ENCODE measurements at places on chromosomes 2 and 18.

DNA sequence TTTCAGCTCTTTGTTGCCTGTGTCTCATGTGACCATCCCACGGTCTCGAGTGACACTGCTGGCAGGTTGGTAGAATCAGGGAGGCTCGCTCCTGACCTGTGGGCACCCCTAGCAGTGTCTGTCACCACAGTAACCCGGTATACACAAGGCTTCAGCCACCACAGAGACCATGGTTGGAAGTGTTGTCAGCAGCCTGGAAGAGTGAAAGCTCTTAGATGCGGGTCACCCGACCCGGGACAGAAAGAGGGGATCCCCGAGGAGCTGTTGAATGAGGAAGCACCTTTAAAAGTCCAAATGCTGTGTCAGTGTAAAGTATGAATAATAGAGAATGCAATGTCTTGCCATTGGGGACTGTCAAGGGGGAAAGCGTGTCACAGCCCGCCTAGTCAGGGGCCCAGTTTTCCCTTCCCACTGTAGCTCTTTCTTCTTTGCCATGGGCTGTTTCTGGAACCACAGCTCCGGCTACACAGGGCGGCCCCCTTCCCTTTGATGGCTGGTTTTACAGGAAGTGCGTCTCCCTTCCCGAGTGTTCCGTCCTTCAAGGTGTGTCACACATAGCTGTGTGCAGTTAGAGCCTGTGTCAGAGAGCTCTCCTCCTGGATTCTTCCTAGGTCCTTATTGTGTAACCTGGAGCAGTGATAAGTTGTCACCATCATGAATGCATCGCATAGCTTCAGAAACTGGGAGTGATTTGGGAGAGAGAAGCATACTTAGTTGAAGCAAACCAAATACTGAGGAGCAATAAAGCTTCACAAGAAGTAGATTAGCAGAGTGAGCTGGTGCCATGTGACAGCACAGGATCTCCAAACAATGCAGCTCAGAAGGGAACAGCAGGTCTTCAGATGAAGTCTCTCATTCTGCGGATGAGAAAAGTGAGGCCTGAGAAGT lies 81.4 kb downstream of the MTCL1 start:
- no peak for DNase-seq

- no peak for DNase-seq
Observed at GRCh38 chr2:20314562-20315501, 35.8 kb downstream of the PUM2 start.

GRCh38 chr2:8976442-8977259 lies 26.8 kb downstream of the MBOAT2 start:
- DNase-seq: no peak

- DNase-seq: no peak
Observed at GRCh38 chr2:171923206-171923605, 945 bp downstream of the HAT1 start.

DNA sequence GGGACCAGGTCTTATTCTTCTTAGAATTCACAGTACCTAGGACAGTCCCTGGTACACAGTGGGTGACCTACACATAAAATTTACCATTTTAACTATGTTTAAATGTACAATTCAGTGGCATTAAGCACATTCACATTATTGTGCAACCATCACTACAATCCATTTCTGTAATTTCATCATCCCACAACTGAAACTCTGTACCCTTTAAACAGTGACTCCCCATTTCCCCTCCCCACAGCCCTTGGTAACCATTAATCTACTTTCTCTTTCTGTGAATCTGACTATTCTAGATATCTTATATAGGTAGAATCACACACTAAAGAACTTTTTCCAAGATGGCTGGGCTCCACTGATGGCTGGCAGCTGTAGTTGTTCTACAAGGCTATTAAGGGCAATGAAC lies 41.6 kb downstream of the GFPT1 start:
- no peak for DNase-seq

DNA sequence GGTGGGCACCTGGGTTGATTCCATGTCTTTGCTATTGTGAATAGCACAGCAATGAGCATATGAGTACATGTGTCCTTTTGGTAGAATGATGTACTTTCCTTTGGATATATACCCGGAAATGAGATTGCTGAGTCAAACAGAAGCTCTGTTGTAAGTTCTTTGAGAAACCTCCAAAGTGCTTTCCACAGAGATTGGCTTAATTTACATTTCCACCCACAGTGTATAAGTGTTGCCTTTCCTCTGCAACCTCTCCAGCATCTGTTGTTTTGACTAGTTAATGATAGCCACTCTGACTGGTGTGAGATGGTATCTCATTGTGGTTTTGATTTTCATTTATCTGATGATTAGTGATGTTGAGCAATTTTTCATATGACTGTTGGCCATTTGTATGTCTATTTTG lies 194.8 kb downstream of the ZNF804A start:
- DNase-seq: peak; percentile 42

DNA sequence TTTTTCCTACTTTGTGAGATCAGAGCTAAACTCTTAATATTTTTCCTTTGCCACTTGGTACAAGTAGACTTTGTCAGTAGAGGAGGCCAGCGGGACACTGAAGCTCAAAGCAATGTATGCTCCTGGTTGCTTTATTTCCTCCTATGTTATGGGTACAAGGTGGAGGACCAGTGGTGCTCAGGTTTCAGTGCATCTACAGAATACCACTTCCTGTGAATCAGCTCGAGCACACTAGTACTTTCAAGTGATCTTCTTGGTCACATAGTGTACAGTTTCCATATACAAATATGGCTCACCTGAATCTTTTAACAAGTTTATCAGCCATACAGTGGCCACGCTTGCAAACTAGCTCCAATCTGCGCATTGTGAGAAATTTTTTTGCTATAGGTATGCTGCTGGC lies 1674.8 kb upstream of the TMEFF2 start:
- DNase-seq: no peak

GRCh38 chr2:95009412-95009811 lies 16.1 kb upstream of the MAL start:
- no peak for DNase-seq

DNA sequence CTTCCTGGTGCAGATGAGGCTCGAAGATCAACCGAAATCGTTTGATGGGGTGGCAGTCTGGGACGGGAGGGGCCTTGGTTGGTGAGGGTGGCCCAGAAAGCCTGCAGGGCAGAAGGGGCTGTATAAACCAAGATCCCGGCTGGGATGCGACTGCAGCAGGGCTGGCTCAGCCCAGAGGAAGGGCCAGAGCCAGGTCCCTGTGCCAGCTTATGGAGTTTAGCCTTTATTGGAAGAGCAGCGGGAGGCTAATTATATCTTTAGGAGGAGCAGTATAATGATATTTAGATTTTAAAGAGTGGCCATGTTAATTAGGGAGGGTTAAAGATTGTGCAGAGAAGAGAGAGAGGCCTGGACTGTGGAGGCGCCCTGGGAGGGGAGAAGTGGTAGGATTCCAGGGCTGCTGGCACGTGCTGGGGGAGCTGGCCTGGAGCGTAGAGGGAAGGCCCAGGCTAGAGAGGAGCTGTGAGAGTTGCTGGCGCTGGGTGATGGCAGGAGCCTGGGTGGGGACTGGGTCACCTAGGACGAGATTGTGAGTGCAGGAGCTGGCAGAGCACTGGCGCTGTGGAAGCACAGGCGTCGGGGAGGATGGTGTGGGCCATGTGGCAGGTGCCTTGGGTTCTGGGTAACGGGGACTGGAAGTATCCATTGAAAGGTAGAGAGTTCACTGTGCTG lies 25.1 kb downstream of the TRAF3IP1 start:
- DNase-seq: no peak

DNA sequence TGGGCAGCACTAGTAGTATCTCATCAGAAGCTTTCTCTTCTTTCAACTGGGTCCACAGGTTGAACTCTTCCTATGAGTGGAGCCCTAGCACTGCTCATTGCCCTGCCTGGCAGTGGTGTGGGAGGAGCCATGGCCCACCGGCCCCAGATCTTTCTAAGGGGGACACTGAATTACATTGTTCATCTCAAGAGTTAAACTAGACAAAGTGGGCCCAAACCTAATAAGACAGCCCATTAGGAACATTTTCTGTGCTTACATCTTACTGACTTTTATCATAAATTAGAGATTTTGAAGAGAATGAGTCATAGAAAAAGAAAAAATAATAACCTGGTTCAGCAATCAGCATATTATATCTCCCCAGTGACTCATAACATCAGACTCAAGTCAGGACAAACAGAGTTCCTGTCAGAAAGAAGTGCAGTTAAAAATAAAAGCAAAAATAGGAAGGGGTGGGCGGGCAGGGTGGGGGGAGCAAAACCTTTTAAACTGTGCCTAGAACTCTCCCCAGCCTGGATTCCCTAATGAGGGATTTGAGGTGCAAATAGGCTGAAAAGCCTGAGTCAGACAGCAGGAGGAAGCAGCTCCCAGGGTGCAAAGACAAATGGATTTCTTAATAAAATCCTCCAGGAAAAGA lies 161.6 kb upstream of the TRIB2 start:
- DNase-seq: no peak

- DNase-seq: peak; percentile 89
Observed at GRCh38 chr2:173402405-173402974, 47.8 kb downstream of the CDCA7 start.

- no peak for DNase-seq
Observed at GRCh38 chr18:7684966-7685365, 117.8 kb downstream of the PTPRM start.

DNA sequence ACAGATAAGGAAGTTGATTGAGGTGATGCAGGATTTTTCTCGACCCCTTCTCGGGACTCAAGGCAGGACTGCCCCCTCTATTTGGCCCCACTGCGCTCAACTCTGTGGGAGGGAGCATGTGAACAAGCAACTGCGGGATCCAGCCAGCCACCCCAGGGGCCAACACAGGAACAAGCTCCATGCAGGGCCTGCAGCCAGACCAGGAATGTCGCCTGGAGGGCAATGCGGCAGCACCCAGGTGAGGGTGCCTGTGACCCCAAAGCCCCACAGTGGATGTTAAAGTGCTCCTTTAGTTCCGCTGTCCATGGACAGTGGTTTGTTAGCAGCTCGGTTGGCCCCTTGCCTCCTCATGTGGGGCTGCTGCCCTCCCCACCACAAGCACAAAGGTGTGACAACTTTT lies 57.1 kb downstream of the HRH4 start:
- DNase-seq: no peak

GRCh38 chr2:173288561-173288960 lies 66.1 kb upstream of the CDCA7 start:
- no peak for DNase-seq

- no peak for DNase-seq
Observed at GRCh38 chr2:178927173-178927572, 120.0 kb upstream of the TTN start.

DNA sequence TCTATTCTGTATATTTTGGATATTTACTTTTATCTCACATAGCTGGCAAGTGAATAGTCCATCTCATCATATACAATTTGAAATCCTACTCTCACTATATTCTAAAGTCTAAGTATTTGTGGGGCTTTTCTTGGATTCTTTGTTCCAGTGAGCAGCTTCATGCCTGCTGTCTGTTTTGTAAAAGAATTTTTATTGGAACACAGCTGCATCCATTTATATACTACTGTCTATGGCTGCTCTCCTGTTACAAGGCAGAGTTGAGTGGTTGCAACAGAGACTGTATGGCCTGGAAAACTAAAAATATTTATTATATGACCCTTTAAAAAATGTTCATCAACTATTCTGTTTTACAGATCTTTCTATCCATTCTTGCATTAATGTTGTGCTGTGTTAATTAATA lies 193.3 kb upstream of the KLHL14 start:
- no peak for DNase-seq

GRCh38 chr2:234569776-234570430 lies 73.0 kb upstream of the ARL4C start:
- DNase-seq: no peak

- no peak for DNase-seq
Observed at GRCh38 chr2:105879803-105880300, 135.1 kb downstream of the NCK2 start.

GRCh38 chr2:193409951-193410350 lies 1215.2 kb upstream of the TMEFF2 start:
- DNase-seq: no peak

DNA sequence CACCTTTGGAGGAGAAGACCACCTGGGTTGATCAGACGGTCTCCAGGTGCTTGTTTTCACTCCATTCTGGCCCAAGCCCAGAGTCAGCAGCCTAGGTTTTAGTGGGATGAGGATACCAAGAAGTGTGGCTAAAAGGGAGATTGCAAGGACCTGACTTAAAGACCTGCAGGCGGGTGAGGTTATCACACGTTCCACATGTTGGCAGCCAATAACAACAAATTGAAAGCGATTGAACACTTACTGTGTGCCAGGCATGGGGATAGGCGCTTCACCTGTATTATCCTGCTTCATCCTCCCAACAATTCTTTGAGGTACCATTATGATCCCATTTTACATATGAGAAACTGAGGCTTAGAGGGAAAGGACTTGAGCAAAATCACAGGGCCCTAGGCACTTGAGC lies 5.0 kb downstream of the ARL4C start:
- DNase-seq: no peak

All from DMS 273 treated with DMSO at 0.1 percent for 48 hours (cell line).